ENCODE measurements at places on chromosomes 5 and 9.

GRCh38 chr5:114858665-114859437 lies 310.9 kb downstream of the TRIM36 start:
- DNase-seq, result no peak

- no peak for DNase-seq
Measured at GRCh38 chr5:116522356-116523136, 52.1 kb downstream of the SEMA6A start.

DNA sequence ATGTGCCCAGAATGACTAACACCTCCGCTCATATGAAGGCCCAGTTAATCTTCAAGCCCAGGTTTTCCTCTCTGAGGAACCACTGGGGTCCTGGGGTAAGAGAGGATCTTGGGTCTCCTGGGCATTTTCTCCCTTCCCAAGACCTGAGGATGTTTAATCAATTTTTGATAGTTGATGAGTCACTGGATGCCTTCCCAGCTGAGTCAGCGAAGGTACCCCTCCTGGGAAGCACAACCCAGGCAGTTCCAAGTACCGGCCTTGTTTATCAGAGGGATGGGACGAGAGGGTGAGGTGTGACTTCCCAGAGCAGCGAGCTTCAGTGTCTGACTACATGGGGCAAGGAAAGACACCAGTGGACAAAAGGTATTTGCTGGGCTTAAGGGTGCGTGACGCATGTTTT lies 119.6 kb upstream of the IL12B start:
- no peak for DNase-seq

GRCh38 chr9:126507318-126508109 lies 106.2 kb upstream of the LMX1B start:
- no peak for DNase-seq

DNA sequence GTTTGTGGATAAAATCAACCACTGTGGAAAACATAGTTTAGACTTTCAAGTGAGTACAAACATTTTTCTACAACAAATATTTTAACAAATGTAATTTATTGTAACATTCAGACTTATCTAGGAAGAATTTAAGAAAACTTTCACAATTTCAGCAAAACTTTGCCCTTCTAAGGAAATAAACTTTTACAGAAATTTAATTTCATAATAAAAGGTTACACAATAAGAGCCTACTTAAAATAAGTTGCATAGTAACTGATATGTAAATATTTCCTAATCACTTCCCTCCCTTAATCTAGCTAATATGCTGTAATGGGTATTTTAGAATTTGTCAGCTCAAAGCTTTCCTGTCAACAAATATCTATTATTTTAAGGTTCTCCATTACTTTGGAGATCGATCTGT lies 1899.9 kb downstream of the MAT2B start:
- DNase-seq, result no peak

GRCh38 chr5:142446131-142446959 lies 121.5 kb upstream of the SPRY4 start:
- no peak for DNase-seq

DNA sequence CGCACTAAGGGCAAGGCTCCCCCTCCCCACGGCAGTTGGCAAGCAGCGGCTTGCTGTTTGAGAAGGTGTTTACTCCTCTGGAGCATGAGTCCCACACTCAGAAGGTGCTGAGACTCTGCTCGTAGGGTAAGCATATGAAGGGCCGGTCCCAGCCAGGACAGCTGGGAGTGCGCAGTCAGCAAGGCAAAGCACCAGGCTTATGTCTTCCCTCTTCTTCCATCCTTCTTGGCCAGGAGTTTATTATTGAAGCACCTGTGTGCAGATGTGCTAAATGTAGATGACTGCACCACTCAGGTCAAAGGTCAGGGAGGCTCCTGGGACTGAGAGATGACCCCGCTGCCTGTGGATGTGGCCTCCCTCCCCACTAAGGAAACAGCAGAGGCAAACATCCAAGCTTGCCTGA lies 27.0 kb upstream of the CDKN2AIPNL start:
- no peak for DNase-seq

- no peak for DNase-seq
Measured at GRCh38 chr5:83368835-83369234, 102.7 kb upstream of the VCAN start.

DNA sequence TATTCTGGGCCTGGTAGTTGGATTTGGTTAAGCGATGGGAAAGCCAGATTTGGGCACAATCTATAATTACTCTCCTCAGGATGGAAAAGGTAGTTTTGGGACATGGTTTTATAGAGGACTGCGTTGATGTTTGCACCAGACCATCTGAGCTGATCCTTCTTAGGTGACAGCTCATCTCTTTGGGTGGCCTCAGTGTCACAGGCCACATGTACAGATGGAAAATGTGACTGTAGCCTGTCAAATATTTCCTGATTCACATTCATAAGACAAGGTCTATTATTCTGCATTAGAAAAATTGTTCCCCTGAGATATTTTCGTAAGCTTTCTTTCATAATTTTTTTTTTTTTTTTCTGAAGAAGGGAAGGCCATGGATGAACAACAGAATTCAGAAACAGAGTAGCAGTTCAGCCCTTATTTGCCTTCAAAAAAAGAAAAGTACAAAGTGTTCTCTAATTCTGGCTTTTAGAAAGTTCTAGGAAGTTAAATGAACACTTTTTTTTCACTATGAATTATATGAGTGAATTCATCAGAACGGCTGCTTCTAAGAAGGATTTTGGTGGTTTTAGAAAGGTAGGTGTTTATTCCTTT lies 81.0 kb downstream of the NNT start:
- no peak for DNase-seq

DNA sequence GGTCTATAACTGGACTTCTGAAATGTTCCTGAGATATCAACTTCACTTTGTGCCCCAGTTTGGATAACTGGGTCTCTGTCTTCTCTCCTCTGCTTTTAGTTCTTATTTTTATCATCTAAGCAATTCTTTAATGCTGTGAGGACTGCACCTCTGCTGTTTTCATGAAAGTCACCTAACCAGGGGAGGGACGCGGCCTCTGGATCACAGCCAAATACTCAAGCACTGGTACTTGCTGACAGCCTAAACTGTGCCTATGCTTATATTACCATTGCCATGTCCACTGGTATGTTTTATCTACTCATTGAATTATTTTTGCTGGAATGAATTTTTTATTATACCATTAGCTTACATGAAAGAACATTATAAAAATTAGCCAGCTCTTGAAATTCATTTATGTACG lies 674.0 kb downstream of the DMRTA1 start:
- no peak for DNase-seq

DNA sequence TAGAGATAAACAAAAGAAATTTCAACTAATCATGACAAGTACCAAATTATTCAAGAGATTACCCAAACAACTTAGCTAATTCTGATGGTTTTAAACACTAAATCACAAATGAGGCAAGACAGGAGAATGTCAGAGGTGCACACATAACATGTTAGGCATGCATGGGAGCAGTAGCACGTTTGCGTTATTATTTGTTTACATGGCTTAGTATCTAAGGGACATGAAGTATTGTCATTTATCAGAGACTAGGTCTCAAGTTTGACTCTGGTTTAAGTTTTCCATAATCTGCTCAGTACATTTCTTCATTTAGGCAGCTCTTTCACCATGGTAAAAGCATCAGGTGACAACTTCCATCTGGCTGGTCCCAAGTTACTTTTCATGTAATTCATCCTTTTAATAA lies 244.1 kb upstream of the TNC start:
- DNase-seq, result no peak

DNA sequence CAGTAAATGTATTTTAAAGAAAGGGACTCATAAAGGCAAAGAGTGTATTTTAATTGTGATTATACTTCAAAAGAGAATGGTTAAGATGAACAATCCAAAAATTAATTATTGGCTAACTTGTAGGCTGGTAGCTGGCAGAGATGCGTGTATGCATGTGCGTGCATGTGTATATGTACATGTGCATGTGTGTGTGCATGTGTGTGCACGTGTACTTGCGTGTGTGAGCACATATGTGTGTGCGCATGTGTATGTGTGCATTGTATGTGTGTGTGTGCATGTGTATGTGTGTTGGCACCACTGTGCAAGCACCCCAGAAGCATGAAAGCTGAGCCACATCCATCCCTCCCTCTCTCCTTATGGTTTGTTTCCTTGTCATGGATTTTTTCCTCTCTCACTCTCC lies 83.0 kb upstream of the SLC1A3 start:
- no peak for DNase-seq

DNA sequence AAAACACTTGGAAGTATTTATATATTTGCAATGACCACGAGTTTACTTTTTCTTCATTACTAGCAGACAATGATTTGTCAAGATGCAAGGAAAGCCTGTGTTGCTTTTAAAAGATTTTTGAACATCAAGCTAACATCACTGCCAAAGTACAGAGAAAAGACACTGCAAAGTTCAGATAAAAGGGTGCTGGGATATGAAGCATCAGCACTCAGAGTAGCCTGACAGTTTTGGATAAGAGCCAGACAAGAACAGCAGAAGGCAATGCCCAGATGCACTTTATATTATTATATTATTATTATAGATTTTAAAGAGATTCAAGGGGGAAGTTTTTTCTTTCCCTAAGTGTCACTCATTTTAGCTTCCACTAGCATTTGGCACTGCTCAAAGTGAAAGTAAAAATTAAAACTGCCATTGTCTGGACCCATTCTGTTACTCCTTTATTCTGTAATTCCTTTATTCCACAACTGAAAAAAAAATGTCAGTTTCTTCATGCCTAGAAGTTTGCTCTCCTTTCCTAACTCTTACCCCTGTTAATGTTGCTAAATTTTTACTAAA lies 240.6 kb downstream of the EFNA5 start:
- no peak for DNase-seq

DNA sequence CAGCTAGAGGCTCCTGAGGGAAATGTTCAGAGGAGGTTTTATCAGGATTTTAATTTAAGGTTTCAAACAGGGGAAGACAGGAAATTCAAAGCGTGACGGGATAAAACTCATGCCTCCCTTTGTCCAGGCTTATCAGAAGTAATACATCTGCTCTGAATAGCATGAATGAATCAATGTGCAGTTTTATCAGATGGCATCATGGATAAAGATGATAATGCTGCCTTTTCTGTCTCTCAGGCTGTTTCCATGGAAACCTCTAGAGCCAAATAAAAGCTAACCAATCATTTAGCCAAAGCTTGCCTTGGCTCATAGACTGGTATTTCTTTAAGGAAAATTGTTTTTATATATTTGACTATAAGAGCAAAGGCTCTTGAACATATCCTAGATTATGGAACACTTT lies 16.4 kb downstream of the MFAP3 start:
- no peak for DNase-seq

DNA sequence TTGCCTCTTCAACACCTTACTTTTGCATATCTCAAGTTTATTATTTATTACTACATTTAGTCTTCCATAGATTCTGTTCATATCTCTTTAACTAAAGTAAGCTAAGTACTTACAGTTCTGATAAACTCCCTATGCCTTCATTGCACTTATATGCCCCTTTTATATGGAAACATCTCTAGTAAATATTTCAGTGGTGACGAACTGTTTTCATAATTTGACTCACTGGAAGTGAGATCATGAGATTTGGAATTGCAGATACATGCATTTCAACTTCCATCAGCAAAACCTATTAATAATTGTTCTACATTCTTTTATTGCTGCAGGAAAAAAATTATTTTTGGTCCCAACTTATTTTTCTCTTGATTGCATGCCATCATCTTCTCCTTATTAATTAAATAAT lies 263.5 kb downstream of the CD180 start:
- DNase-seq, result no peak

DNA sequence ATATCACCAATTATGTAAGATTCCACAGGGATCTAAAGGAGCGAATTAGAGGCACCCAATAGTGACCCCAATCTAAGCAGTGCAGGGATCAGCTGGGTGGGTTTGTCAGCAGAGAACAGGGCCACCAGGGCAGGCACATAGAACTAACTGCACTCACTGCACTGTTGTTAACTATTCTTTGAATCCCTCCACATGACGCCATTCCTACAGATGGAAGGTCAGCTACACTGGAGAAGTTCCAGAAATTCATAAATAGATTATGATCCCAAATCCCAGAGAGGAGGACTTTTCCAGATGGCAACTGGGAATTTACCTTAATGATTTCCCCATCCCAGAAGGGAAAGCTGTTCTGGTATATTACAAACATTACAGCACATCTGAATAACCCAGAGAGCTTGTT lies 84.2 kb downstream of the THBS4 start:
- no peak for DNase-seq

DNA sequence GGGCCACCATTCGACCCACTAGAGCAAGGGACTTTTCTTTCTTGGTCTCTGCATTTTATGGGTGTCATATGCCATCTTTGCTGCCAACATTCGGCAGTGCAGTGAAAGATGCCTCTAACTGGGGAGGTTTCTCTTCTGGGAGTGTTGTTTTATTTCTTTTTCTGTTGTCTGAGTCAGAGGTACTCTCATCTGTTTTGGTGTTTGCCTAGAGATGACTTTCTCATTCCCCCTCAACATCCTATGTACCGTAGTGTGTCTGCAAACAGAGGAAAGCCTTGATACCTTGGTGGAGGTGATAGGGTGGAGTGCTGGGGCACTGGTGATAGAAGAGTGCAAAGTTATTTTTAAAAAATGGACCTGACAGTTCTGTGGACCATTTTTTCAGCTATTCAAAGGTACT lies 182.1 kb downstream of the ARHGAP26 start:
- no peak for DNase-seq

GRCh38 chr5:56161927-56162326 lies 71.2 kb downstream of the ANKRD55 start:
- no peak for DNase-seq
